Calu3 (cell line): ENCODE measurements at places on chromosomes 2 and 18.

- H3K27me3 ChIP-seq: no peaks in the 10 kb centered on the region
- H3K4me1 ChIP-seq: no peaks in the 10 kb centered on the region
These were observed 187.8 kb upstream of the ERBB4 start for GRCh38 chr2:212726403-212726802.

DNA sequence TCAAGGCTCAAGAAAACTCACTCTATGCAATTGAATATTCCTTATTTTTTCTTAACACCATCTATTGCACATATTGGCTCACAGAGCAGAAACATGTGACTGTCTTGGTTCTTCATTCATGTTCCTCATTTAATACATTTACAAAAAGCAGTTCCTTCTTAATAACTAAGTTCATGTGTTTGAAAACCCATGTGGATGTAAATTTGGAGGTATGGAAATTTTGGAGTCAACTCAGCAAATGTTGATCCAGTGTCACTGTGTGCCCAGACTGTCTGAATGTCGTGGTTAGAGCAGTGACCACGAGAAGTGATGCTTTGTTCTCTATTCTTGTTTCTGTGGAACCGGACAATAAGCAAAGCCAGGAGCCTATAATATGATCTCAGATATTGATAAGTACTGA is 299.1 kb downstream of the SETBP1 start:
- no peak overlapping the region for H3K4me3 ChIP-seq
- no peaks in the 10 kb centered on the region for H3K36me3 ChIP-seq
- H3K27me3 ChIP-seq: no peaks in the 10 kb centered on the region
- no peak overlapping the region for H3K27ac ChIP-seq
- DNase-seq: no peak

DNA sequence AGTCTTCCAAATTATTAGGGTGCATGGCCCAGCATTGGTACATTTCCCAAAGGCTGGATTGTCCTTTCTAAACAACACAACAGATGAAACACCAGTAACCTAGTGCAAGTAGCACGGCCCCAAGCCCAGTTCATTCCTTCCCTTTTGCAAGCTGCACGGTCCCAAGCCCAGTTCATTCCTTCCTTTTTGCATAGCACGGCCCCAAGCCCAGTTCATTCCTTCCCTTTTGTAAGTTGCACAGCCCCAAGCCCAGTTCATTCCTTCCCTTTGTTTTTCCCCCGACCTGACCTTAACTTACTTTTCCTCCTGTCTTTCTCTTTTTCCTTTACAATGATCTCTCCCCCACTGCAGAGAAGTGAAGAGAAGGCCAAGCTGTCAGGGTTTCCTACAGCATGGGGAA is 60.9 kb downstream of the C18orf63 start:
- no peak for DNase-seq
- H3K4me3 ChIP-seq: no peak overlapping the region
- no peak overlapping the region for H3K27ac ChIP-seq
- peaks cover 7% of the 10 kb centered on the region for H3K4me1 ChIP-seq
- H3K36me3 ChIP-seq: no peaks in the 10 kb centered on the region
- peaks cover 28% of the 10 kb centered on the region for H3K27me3 ChIP-seq

DNA sequence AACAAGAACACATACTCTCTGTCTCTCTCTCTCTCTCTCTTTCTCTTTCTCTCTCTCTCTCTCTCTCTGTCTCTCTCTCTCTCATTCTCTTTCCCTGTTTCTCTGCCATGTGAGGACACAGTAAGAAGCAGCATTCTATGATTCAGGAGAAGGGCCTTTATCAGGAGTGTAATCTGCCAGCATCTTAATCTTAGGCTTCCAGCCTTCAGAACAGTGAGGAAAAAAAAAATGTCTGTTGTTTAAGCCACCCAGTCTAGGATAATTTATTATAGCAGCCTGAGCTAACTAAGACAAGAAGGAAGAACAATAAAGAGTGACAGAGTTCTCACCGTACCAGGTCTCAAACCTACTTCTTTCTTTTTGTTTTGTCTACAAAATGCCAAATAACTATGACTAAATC is 399.4 kb downstream of the SOCS6 start:
- no peak for DNase-seq
- H3K4me1 ChIP-seq: no peaks in the 10 kb centered on the region
- H3K36me3 ChIP-seq: no peaks in the 10 kb centered on the region
- no peak overlapping the region for H3K27ac ChIP-seq
- H3K4me3 ChIP-seq: no peak overlapping the region

GRCh38 chr2:169361706-169362117 is 622 bp downstream of the LRP2 start:
- peaks cover 88% of the 10 kb centered on the region for H3K27me3 ChIP-seq
- H3K4me1 ChIP-seq: peaks cover 35% of the 10 kb centered on the region
- DNase-seq: peak; percentile 36
- H3K27ac ChIP-seq: no peak overlapping the region

GRCh38 chr2:124664363-124664762 is 639.3 kb downstream of the CNTNAP5 start:
- H3K27ac ChIP-seq: no peak overlapping the region
- H3K4me3 ChIP-seq: no peak overlapping the region
- H3K27me3 ChIP-seq: no peaks in the 10 kb centered on the region
- no peaks in the 10 kb centered on the region for H3K4me1 ChIP-seq

- DNase-seq: peak; percentile 37
- H3K4me1 ChIP-seq: peaks cover 21% of the 10 kb centered on the region
- no peaks in the 10 kb centered on the region for H3K27me3 ChIP-seq
These were observed 1.1 kb upstream of the CXCR4 start for GRCh38 chr2:136118819-136119716.

GRCh38 chr2:237668440-237668839 is 41.1 kb downstream of the LRRFIP1 start:
- peaks cover 64% of the 10 kb centered on the region for H3K27me3 ChIP-seq
- H3K4me1 ChIP-seq: peaks cover 11% of the 10 kb centered on the region
- no peak for DNase-seq
- peaks cover 3% of the 10 kb centered on the region for H3K36me3 ChIP-seq

DNA sequence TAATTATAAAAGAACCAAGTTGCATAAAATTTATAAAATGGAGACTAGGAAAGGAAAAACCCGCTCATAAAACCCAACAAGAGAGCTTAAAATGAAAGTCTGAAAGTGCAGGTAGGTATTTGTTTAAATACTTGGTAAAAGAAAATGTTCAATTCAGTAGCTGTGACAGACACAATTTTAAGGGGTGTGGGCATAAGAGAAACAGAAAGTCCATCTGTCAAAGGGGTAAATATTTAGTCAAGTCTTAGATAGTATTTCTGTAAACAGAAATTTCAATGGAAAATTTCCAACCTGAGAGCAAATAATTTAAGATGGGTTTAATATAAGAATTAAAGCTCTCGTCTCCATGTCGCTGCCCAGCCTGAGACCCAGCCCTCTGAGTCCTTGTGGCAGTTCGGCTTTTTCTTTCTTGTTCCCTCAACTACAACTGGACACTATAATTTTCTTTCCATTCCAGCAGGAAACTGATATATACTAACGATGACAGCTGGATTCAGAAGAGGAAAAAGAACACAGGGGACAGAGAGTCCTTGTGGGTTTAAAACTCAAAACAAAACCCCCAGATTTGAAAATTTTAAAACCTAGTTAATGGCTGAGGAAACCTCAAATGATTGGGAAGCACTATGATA is 88.0 kb upstream of the ZFP36L2 start:
- H3K27ac ChIP-seq: no peak overlapping the region
- no peaks in the 10 kb centered on the region for H3K36me3 ChIP-seq
- no peaks in the 10 kb centered on the region for H3K27me3 ChIP-seq
- H3K4me1 ChIP-seq: peaks cover 25% of the 10 kb centered on the region
- H3K4me3 ChIP-seq: no peak overlapping the region

- no peaks in the 10 kb centered on the region for H3K36me3 ChIP-seq
- H3K27me3 ChIP-seq: no peaks in the 10 kb centered on the region
- DNase-seq: no peak
- H3K4me1 ChIP-seq: no peaks in the 10 kb centered on the region
These were observed 155.5 kb upstream of the ACVR2A start for GRCh38 chr2:147689220-147689909.

- DNase-seq: no peak
- no peaks in the 10 kb centered on the region for H3K36me3 ChIP-seq
- no peaks in the 10 kb centered on the region for H3K27me3 ChIP-seq
- no peak overlapping the region for H3K4me3 ChIP-seq
- H3K27ac ChIP-seq: no peak overlapping the region
- no peaks in the 10 kb centered on the region for H3K4me1 ChIP-seq
These were observed 49.4 kb downstream of the CCDC102B start for GRCh38 chr18:68847219-68847837.

DNA sequence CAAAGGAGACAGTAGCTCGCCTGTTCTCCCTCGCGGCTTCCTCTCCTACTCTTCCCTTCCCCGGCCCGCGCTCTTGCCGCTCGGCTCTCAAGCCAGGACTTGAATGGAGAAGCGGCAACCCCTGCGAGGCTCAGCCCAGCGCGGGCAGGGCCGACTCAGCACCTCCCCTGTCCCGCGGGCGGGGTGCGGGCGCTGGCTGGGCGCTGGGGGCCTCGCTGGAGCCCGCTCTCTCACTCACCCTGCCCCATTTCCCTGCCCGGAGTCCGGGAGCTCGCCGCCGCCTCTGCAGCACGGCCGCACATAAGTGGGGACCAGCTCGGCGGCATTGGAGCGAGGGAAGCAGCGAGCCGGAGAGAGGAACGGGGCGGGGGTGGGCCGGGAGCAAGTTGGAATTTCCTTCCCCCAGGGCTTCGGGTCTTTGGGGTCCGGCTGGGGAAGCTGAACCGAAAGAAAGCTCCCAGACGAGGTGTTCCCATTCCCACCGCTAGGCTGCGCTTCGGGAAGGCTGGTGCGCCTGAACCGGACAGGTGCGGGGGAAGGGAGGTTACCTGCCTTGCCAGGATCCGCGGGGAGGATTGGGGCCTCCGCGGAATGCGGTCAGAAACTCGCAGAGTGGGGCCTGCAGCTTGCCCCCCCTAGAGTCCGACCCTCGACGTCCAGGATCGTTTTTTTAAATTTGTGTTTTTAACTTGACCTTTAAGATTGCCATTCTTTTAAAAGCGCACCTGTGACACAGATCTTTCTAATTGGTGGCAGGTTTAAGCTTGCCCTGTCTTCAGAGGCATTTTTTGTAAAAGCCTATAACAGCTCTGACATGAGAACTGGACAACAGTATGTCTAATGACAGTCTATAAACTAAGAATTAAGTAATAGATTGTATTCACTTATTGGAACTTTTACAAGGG is at the start of gene COBLL1:
Gene COBLL1 (minus strand): TSS at position 105 of the 905 bp plus-strand sequence. CDS start 627 bp downstream, outside the sequence.
- H3K27me3 ChIP-seq: no peaks in the 10 kb centered on the region
- peak within 1 kb of the TSS; percentile 97 for H3K4me3 ChIP-seq
- H3K36me3 ChIP-seq: peaks cover 38% of the 10 kb centered on the region
- DNase-seq: peak; percentile 92
- H3K4me1 ChIP-seq: peaks cover 15% of the 10 kb centered on the region

DNA sequence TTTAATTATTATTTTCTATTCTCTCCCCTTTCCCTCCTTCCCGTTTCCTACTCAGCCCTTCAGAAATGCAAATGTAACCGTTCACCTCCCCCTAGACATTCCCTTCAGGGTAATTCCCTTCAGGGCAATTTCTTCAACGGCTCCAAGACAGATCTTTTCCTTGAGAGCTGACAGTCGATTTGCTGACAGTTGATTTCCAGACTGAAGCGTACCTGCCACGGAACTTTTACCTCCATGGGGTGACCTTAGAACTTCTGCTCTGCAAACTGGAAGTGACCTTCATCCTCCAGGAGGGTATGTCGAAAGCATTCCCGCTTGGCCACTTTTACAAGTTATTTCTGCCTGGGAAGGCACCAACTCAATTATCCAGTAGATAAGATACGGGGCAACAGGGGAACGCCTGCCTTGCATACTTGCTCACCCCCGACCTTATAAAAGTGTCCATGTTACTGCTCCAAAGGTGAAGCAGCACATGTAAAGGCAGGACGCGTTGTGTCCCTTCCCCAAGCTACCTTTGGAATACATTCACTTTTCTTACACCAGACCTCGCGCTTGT is 18.5 kb downstream of the B3GNT7 start:
- H3K36me3 ChIP-seq: peaks cover 22% of the 10 kb centered on the region
- no peak for DNase-seq
- peaks cover 17% of the 10 kb centered on the region for H3K4me1 ChIP-seq
- no peaks in the 10 kb centered on the region for H3K27me3 ChIP-seq
- H3K4me3 ChIP-seq: no peak overlapping the region

- peaks cover 11% of the 10 kb centered on the region for H3K4me1 ChIP-seq
- H3K4me3 ChIP-seq: no peak overlapping the region
- DNase-seq: no peak
- no peaks in the 10 kb centered on the region for H3K27me3 ChIP-seq
- H3K36me3 ChIP-seq: no peaks in the 10 kb centered on the region
- no peak overlapping the region for H3K27ac ChIP-seq
These were observed 159.9 kb upstream of the MMADHC start for GRCh38 chr2:149747456-149747855.

- H3K36me3 ChIP-seq: peaks cover 5% of the 10 kb centered on the region
- no peak overlapping the region for H3K4me3 ChIP-seq
- H3K27me3 ChIP-seq: no peaks in the 10 kb centered on the region
- no peak for DNase-seq
- H3K27ac ChIP-seq: no peak overlapping the region
These were observed 10.7 kb upstream of the CWC22 start for GRCh38 chr2:180017784-180018183.

DNA sequence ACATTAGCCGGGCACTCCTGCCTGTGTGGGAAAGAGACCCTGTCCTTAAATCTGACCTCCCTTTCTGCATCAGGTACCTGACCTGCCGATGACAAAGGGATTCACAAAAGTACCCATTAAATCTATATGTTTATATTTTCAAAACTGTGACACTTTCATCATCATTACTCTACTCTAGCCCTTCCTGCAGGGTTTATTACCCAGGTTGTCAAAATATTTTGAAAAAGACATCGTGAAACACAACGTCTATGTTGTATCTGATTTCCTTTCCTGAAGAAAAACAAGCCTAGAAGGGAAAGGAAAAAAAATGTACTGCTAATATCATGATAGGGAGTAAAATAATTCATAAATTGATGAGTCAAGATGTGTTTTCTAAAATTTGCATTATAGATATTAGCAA is 15.2 kb upstream of the KYNU start:
- H3K4me3 ChIP-seq: no peak overlapping the region
- peaks cover 9% of the 10 kb centered on the region for H3K36me3 ChIP-seq
- peaks cover 80% of the 10 kb centered on the region for H3K4me1 ChIP-seq
- peak overlapping the region; percentile 87 for H3K27ac ChIP-seq

DNA sequence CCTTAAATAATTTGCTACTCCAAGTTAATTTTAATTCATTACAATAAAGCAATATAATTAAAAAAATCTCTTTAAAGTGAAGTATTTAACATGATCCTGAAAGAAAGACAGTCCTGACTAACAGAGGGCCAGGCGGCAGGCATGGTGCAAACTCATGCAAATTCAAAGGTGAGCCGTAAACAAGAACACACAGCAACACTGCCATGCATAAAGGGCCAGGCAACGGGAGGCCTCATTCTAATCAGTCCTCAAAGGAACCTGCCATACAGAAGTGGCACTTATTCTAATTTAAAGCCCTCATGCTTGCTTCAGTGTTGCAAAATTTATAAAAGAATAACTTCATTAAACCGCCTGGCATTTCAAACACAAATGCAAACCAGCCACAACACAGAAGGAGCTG is 277.0 kb downstream of the ZNF521 start:
- H3K4me1 ChIP-seq: no peaks in the 10 kb centered on the region
- peaks cover 43% of the 10 kb centered on the region for H3K27me3 ChIP-seq
- DNase-seq: no peak
- no peak overlapping the region for H3K4me3 ChIP-seq
- H3K27ac ChIP-seq: no peak overlapping the region
